Activated CD8-positive, alpha-beta memory T cell treated with anti-CD3 and anti-CD28 coated beads for 4 hours (primary cell): ENCODE measurements at places on chromosomes 5 and 9.

DNA sequence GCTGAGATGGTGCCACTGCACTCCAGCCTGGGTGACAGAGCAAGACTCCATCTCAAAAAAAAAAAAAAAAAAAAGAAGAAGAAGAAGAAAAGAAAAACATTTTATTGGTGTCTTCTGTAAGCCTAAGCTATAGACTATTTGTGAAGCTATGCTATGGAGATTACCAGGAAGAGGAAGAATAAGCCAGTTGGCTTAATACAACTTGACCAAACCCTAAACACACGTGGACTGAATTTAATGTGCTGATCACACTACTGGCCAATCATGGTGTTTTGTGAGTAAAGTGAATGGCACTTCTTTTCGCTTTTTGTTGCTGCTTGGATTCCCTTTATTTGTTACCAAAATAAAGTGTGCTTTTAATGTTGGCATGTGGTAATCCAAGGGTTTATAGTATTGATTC lies 49.9 kb downstream of the GGTA1 start:
- no peak for DNase-seq

DNA sequence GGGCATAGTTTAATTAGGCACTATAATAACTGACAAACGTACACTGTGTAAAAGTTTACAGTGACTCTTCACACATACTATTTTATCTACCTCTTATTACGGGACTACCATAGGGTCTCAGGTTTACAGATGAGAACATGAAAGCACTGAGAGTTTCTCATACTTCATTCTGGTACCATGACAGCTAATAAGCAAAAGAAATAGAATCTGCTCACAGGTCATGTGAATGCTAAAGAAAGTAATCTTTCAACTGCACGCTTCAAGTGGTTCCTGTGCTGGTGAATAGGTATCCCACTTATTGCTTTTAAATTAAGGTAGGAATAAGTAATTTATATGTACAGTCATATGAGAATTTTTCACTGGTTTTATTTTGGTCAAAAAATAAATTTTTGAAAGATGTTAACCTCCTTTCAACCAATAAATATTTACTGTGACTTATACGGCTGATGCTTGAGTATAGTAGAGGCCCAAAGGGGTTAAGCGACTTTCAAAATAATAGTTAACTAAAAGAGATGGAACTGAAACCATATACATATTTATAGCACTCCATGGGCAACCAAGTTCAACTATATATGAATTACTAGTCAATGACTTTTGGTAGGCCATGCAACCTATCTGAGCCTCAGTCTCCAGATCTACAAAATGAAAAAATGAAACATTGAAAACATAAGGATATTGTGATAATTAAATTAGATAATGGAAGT lies 8.1 kb downstream of the CDKN2A start:
- DNase-seq: no peak

DNA sequence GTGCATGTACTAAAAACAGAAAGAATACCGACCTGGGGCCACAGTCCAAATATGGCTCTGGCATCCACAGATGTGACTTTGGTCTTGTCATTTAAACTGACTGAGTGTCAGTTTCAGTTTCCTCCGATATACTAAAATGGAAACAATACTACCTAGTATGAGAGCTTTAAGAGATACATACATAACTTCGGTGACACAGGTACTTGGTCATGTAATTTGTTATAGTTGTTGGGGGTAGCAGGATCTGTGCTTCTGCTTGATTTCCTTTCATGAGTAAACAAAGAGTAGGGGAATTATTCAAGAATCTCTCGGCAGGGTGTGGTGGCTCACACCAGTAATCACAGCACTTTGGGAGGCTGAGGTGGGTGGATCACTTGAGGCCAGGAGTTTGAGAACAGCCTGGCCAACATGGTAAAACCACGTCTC lies 32.1 kb downstream of the MTMR12 start:
- DNase-seq: no peak

DNA sequence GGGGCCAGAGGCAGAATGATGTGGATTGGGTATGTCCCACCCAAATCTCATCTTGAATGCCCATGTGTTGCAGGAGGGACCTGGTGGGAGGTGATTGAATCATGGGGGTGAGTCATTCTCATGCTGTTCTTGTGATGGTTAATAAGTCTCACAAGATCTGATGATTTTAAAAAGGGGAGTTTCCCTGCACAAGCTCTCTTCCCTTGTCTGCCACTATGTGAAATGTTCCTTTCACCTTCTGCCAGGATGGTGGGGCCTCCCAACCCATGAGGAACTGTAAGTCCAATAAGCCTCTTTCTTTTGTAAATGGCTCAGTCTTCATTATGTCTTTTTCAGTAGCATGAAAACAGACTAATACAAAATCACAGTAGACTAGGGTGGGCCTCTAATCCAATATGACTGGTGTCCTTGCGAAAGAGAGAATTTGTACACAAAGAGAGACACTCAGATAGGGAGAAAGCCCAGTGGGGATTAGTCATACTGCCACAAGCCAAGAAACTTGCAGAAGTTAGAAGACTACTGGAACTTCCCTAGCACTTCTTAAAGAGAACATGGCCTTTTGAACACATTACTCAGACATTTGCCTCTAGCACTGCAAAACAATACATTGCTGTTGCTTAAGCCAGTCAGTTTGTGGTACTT lies 68.4 kb downstream of the ANXA1 start:
- no peak for DNase-seq

- DNase-seq: no peak
These were observed 67.5 kb downstream of the ZCCHC7 start for GRCh38 chr9:37187713-37188439.

DNA sequence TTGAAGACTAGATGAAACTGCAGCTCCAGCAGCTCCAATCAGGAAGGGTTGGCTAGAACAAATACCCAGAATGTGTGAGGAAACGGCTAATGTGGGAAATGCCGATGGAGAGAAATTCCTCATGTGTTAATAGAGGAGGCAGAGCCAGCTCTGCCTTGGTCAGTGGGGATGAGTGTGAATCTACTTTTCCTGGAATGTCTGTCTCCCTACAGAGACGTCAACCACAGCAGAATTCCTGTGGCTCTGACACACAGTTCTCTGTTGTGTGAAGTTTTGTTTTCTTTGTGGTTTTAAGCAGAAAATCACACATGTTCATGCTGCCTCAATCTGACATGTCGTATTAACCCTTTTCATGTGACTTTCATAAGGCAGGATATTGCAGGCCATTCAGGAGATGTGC lies 476.6 kb upstream of the WWC1 start:
- DNase-seq: no peak

DNA sequence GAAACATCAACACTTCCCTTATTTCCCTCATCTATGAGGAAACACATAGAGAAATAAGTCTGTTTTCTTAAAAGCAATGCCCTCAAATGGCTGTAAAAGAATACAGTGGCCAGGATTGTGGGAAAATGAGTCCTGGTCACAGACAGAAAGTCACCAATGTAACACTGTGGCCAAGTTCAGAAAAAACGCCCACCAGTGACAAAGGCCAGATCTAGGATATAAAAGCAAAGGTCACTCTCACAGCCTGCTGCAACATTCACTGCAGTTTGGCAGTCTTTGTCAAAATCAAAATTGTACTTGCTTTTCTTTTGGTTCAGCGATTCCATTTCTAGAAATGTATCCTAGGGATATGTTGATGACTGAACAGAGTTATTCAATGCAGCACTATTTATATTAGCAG lies 30.5 kb downstream of the TSSK1B start:
- DNase-seq: no peak

GRCh38 chr5:137825165-137825564 lies 42.5 kb upstream of the MYOT start:
- DNase-seq: no peak

GRCh38 chr9:136047775-136048559 lies 47.1 kb downstream of the NACC2 start:
- DNase-seq: no peak

DNA sequence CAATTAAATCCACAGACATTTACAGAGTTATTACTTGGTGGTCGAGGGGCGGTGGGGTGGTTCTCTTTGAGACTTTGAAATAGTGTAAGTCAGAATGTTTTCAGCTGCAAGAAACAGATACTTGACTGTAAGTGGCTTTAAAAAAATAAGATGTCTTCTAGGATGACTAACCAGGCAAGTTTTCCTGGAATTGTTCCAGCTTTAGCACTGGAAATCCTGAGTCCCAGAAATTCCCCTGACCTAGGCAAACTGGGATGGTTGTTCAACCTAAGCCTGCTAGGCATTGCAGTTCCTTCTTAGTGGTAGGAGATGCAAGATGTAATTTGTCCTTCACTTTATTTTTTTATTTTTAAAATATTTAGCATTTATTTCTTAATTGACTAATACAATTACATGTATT lies 169.5 kb upstream of the POC5 start:
- DNase-seq: no peak

GRCh38 chr5:172846677-172847076 lies 12.6 kb downstream of the ERGIC1 start:
- DNase-seq: no peak

DNA sequence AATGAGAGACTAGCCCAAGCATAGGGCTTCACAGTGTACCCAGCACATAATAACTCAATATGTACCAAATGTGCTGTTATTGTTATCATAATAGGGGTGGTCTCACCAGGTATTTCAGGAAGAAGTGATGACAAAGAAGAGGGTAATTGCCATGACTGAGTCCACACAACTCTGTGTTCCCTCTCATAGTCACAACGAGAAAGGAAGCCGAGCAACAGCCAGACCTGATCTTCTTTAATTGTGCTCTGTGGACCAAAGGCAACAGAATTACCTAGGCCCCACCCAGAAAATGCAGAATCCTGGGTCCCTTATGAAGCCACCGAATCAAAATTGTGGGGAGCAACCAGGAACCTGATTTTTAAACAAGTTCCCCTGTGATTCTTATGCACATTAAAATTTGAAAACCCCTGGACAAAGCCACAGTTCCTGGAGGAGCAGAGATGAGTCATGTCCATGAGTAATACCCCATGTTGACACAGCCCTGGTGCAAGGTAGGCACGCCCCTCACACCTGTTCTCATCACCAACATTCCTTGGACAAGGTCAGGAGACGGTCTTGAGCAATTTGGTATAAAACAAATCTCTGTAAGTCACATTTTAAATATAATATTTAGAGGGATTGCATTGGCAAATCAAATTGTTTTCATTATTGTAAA lies 5.2 kb downstream of the FGF1 start:
- DNase-seq: no peak

DNA sequence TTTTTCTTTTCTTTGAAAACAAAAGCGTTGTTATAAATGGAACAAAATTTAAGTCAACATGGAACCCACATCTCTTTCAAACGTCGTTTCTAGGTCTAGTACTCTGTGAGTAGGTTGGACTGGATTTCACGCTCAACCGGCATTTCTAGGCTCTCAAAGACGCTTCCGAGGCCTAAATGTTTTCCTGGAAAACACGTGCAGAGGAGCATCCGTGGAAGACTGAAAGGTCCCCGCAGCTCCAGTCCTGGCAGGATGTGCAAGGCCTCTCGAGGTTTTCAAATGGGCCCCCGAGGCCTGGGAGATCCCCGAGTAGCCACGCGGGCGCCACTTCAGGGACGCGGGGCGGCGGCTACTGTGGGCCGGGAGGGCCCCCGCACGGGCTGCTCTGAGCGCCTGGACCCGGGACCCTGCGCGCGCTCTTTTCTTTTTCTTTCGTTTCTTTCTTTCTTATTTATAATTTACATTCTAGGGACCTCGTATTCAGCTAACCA lies 4.2 kb upstream of the IRX2 start:
- DNase-seq: no peak

- DNase-seq: no peak
These were observed 51.0 kb upstream of the LIFR start for GRCh38 chr5:38607396-38607795.

GRCh38 chr5:10676946-10677345 lies 84.1 kb downstream of the DAP start:
- DNase-seq: no peak

GRCh38 chr9:13450723-13451122 lies 171.2 kb upstream of the MPDZ start:
- no peak for DNase-seq

GRCh38 chr9:14741369-14741768 lies 18.8 kb upstream of the CER1 start:
- no peak for DNase-seq
